NCI-H460 (cell line): ENCODE measurements at places on chromosomes 5 and 9. TPM values are rescaled to one million over a fixed set of nuclear protein-coding genes. Genes with fewer than 3 reads are reported as not detected.

The OR1J2 gene
- 0.22 TPM in 1 of 2 replicates, not detected in the other for total RNA-seq

- no peak for DNase-seq
Measured at GRCh38 chr5:88396751-88397281, 128.2 kb upstream of the TMEM161B start.

GRCh38 chr5:159341145-159341544 lies 10.9 kb upstream of the IL12B start:
- no peak for DNase-seq

DNA sequence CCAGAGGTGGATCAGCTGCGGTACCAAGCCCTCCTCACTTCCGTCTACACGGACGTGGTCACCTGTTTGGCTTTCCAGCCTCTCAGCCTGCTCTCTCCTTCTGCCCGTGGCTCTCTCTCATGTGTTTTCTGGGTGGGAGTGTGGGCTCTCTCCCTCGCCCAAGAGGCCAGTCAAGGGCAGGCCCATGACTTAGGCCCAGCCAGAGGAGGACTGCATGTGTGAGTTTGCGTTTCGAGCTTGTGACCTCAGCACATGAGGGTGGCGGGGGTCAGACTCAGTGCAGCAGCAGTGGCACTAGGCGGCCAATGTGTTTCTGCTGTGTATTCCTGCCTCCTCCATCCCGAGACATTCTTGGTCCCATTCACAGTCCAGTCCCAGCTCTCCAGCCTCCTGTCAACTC lies 82.5 kb upstream of the SMIM23 start:
- no peak for DNase-seq
